Prostate gland (tissue), 2 donors: ENCODE measurements at places on chromosomes 16 and 17. TPM values are rescaled to one million over a fixed set of nuclear protein-coding genes. Genes with fewer than 3 reads are reported as not detected.
A peak's percentile ranks its signal among the peaks of the same experiment; 100 is the strongest.

DNA sequence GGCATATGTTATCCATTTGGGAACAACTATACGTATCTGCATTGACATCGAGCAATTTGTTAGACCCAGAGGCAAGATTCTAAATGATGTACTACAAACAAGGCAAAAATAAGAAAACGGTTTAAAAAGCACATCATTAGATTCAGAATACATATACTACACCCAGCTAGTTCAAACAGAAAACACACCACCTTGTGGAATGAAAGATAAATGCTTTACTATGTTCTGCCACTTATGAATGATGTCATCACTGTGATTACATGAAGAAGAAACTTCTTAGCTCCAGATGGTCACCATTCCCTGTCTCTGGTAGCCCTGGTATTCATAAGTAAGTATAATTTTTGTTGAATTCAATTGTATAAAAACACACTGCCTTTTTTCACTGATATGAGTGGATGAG is 7.8 kb downstream of the NACA2 start:
- DNase-seq = no peak

KRTAP4-3 gene
- not detected for total RNA-seq

- peak; percentile 96 for DNase-seq
Observed at GRCh38 chr17:74748529-74749278, at the start of gene NHERF1. TSS of gene NHERF1 (plus strand) at chr17:74748628. CDS start at chr17:74748847, 219 bp downstream.

DNA sequence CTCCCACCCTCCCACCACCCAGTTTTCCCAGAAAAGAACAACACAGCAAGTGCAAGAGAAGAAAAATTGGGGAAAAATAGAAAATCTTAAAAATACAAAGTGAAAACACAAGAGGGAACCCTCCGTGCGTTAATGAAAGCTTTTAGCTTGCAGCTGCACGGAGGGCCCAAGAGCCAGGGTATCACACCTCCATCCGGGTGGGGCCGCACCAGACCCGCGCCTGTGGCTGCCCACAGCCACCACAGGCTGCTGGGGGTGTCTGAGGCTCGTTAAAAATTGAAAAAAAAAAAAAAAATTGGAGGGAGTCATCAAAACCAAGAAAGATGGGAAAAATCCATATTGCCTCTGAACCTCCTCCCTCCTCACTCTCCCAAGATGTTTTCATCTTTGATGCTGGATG is 18.6 kb downstream of the ENGASE start:
- no peak for DNase-seq

- no peak for DNase-seq
Observed at GRCh38 chr17:6078458-6078871, 8.3 kb downstream of the WSCD1 start.

C16orf96 gene
- total RNA-seq = 0.27 TPM

DNA sequence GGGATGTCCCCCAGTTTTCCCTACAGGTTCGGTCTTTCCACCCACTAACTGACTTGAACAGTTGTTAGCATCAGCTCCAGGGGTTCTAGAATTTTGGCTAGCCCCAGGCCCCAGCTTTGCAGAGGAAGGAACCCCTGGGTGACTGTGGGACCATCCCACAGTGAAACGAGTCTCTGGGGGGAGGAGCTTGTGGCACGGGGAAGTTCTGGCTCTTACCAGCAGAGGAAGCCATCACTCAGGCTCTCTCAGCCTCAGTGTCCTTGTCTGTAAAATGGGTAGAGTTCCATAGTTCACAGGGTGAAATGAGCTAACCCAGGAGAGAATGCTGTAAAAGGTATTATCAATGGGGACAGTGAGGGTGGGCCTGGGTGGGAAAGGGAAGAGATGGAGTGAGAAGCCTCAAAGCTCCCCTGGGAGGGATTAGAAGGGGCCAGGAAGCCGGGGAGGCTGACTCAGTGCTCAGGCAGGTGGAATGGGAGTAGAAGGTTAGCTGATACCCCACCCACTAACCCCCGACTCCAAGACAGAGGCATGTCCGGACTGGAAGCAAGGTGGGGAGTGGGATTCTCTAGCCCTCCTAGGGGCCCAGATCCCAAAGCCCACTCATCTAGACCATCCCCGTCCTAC is 30.9 kb upstream of the CDC42EP4 start:
- no peak for DNase-seq

ZP2 gene
- not detected for total RNA-seq

DNA sequence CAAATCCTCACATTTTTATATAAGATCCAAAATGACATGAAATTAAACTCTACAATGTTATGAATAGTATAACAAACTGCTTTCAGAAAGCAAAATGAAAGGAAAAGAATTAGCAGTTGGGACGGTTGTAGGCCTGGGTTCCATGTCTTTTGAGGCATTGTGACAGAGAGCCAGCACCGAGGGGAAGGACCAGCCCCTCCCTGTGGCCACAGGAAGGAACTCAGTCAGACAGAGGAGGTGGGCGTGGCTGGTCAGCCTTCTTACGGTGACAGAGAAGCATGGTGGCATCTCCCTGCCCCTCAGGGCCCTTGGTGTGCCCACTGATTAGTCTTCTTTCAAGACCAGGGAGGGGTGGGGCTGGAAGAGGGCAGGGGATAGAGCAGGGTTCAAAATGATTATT is 5.7 kb downstream of the ZNF319 start:
- no peak for DNase-seq

GRCh38 chr17:42676424-42677011 is at the start of gene PLEKHH3:
TSS of gene PLEKHH3 (minus strand) at chr17:42676994. CDS start at chr17:42676563, 431 bp downstream.
- no peak for DNase-seq

- DNase-seq = no peak
Observed at GRCh38 chr17:27635275-27635823, 4.4 kb downstream of the LGALS9 start.

CCL8 gene
- not detected for total RNA-seq

DNA sequence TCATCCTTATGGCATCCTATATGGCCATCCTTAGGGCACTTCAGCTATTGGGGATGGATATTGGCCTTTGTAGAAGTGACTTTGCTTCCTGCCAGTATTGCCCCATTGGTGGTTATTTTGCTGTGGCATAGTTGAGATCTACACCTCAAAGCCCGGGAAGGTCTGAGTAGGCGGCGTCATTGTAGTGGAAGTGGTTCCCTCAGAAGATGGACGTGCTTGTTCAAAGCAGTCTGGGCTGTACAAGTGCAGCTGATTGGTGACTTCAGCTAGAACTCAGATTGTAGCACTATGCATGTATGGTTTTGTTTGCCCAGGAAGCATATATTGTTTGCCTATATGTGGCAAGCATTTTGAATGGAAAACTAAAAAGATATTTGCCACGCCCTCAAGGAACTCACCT is 83.2 kb downstream of the TMC6 start:
- no peak for DNase-seq

CARD14 gene
- total RNA-seq = 10.2 TPM

- DNase-seq = no peak
Observed at GRCh38 chr16:72974142-72974769, 73.7 kb downstream of the ZFHX3 start.

DNA sequence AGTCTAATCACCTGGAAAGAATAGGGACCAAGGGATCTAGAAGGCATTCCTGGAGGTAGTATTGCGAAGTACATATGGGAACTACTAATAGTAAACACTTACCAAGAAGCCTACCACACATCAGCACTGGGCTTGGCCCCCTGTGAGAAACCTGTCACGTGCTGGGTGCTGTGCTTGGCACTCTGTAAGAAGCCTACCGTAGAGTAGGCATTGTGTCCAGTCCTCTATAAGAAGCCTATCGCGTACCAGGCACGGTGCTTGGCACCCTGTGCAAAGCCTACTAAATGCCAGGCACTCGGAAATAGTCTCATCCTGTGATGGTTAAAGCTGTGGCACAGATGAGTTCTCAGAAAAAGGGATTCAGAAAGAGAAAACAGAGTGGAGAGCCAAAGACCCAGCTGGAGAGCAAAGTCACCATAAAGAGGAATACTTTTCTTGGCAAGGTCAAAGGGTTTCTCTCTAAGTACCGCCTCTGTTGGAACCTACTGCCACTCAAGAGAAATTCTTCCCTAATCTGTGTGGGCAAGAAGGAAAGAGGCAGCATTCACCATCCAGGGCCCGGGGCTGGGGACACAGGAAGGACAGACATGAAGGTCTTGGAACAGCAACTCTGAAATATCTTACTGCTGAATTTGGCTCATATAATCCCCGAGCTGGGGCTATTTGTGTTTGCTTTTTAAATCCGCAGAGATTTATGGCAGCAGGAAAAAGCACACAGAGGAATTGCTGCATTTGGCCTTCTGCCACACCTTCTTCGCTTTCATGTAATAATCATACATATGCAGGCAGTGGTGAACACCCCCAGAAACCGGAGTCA is 81.8 kb downstream of the VAT1L start:
- DNase-seq = peak; percentile 4

- DNase-seq = no peak
Observed at GRCh38 chr17:73347351-73347750, 35.5 kb upstream of the CDC42EP4 start.

- no peak for DNase-seq
Observed at GRCh38 chr17:78725448-78726021, 56.5 kb downstream of the CYTH1 start.

DNA sequence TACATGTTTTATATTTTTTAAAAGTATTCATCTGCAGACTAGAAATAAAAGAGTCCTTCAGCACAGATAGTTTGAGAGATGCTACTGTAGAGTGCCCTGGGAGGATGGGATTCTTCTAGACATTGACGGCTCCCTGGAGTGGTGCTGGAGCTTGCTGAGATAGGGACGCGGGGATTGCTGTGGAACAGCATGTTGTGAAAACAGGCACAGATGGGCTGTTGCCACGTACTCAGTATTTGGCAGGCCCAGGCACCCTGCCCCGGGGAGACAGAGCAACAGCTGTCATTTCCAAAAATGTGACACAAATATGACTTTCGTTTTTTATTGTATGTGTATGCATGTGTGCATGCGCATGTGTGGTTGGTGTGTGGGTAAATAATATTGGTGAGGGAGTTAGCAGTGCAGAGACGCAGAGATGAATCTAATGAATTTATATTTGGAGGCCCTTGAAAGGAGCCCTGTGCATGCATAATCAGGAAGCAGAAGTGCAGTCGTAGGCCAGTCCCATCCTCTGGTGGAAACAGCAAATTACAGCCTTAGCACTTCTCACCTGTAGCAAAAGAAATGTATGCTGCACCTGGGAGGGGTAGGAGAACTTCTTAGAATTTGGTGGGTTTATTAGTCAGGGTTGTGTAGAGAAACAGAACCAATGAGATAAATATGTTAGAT is 6.2 kb upstream of the ABCA8 start:
- no peak for DNase-seq

DNA sequence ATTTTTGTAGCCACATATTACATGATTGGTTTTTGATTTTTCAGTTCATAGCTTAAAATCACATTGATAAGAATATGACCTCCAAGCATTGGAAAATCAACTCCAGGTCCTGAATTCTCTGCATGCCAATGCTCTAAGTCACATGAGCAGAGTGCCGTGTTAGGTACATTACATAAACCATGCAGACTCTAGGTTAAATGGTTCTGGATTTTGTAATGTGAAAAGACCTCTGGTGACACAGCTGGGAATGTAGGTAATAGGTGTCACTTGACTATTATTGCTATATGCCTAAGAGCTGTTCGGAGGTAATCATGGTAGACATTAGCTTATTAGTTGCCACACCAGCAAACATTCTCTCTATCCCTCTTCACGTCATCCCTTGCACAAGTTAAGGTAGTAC is 231.1 kb upstream of the SALL1 start:
- no peak for DNase-seq

GRCh38 chr16:80583466-80583865 is 42.7 kb downstream of the DYNLRB2 start:
- no peak for DNase-seq

DNA sequence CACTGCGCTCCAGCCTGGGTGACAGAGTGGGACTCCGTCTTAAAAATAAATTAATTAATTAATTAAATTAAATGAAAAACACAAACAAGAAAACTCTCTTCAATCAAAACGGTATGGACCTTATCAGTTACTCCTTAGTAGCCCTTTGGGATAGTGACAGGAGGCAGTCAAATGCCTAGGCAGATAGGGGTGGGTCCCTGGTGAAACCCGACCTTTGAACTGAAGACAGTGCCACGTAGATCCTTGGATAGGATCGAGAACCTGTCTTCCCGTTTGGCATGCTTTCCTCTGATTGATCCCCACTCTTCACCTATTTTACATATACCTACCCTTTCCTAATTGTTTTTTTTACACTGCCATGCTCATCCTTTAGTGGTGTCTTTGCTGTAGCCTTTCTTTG is 22.2 kb upstream of the DHRS7B start:
- no peak for DNase-seq

ITPRIPL2 gene
- total RNA-seq = 66.4 TPM

KCNAB3 gene
- total RNA-seq = 1.2 TPM

DNA sequence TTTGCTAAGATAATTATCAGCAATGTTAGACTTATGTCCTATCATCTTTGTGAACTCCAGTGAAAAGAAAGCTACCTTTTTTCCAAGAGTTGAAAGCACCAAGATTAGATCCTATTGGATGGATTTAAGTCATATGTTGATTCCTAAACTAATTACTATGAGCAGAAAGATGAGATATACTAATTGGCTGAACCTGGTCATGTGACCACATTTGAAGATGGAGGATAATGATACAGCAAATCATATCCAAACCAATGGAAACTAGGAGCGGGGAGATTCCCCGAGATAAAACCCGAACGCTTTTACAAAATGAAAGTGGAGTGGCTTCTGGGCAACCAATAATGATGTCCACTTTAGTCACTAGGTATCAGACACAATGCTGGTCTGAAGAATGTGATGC is 1060.2 kb upstream of the EEF2KMT start:
- DNase-seq = no peak

DNA sequence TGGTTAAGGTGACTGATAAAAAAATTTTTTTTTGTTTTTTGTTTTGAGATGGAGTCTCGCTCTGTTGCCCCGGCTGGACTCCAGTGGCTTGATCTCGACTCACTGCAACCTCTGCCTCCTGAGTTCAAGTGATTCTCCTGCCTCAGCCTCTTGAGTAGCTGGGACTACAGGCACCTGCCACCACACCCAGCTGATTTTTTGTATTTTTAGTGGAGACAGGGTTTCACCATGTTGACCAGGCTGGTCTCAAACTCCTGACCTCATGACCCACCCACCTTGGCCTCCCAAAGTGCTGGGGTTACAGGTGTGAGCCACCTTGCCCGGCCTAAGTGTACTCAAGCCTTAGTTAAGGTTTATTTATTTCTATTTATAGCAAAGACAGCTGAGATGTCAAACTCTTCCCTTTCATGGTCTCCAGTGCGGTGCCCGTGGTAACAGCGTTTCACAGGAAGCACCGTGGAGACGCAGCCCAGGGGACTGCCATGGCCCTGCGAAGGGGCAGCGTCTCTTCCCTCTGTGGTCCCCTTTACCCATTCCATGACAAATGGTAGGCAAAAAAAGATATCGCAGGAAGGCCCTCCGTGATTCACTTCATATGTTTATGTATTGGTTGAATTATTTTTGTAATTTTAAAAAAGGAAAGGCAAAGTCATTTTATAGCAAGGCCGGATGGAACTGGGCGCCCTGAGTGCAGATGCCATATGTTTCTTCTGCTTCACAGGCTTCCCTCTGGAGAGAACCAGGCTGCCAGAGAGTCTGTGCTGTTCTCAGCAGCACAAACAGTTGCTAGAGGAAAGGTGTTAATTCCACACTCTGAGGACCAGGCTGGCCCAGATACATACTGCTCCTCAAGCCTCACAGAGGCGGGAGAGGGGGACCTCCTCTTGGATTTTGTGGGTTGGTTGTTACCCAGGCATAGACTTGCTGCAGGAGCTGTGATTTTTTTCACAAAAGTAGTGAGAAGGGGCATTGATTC is 29.2 kb downstream of the DDX19A start:
- DNase-seq = no peak

GALR2 gene
- 0.80 TPM for total RNA-seq

FN3K gene
- 32.2 TPM for total RNA-seq

ERN2 gene
- 6.0 TPM for total RNA-seq

- DNase-seq = no peak
Observed at GRCh38 chr17:58028578-58028977, 21.5 kb upstream of the SRSF1 start.

KRT9 gene
- total RNA-seq = not detected

GRCh38 chr17:4920351-4921048 is 11.6 kb upstream of the GP1BA start:
- DNase-seq = no peak

CDH5 gene
- 8.0 TPM for total RNA-seq
